ENCODE measurements at places on chromosomes 7 and 10.

- H3K36me3 ChIP-seq = no peaks in the 10 kb centered on the region
- no peak for DNase-seq
- peaks cover 64% of the 10 kb centered on the region for H3K27me3 ChIP-seq
- peaks cover 6% of the 10 kb centered on the region for H3K4me1 ChIP-seq
Observed at GRCh38 chr7:27254625-27255024, 12.0 kb downstream of the EVX1 start.

GRCh38 chr10:70289739-70290138 is 5.9 kb upstream of the NPFFR1 start:
- peaks cover 3% of the 10 kb centered on the region for H3K4me1 ChIP-seq
- no peak overlapping the region for H3K4me3 ChIP-seq
- no peak overlapping the region for H3K27ac ChIP-seq
- DNase-seq = no peak
- H3K27me3 ChIP-seq = peaks cover 36% of the 10 kb centered on the region

DNA sequence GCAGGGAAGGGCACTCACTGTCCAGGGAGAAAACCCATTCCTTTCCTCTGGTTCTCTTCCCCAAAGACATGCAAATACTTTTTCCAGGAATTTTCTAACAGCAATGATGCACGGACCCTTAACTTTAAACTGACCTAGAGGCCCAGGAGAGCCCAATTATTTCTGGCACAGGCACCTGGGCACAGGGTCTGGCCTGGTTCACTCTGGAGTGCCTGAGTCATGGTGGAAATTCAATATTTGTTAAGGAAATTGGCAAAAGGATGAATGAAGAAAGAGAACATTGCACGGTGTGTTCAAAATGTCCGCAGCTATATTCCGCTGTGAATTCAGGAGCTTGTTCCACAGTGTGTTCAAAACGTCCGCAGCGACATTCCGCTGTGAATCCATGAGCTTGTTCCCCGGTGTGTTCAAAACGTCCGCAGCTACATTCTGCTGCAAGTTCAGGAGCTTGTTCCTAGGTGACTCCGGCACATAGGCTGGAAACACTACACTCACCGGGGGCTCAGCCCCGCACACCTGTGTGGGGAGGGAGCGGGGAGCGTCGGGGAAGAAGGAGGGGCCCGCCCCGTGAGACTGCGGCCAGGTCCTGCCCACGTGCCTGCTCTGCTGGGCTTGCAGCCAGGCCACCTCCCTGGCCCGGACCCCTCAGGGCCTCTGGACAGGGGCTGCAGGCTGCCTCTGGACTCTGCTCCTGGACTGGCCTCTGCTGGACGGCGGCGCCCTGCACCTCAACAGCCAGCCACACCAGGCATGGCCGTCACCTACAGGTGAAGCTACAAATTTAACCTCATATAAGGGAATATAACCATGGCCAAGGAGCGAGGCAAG is 72.0 kb upstream of the FAM20C start:
- H3K27ac ChIP-seq = no peak overlapping the region
- H3K4me1 ChIP-seq = peaks cover 9% of the 10 kb centered on the region
- no peak overlapping the region for H3K4me3 ChIP-seq
- peaks cover 46% of the 10 kb centered on the region for H3K27me3 ChIP-seq
- no peaks in the 10 kb centered on the region for H3K36me3 ChIP-seq

DNA sequence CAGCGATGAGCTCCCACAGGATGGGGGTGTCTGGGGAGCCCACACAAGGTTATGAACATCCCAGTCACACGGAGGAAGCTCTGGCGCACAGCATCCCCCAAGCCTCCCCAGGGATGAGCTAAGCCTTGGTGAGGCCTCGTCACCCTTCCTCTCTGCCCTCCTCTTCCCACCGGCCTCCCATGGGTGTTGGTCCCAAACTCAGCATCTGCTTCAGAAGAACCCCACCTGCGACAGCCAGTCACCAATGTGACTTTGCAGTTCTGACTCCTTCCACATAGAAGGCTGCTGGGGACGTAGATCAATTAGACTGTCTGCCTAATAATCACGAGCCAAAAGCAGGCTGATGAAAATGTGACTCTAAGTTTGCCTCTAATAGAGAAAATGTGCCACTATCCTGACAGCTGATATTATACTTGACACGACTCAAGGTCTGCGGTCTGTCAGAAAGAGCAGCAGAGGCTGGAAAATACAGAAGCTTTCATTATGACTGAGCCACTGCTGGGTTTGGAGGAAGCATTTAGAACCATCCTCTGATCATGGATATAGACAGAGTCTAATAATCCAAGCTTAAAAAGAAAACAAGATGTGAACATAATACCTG is 116.0 kb upstream of the PFKP start:
- no peak overlapping the region for H3K27ac ChIP-seq
- peaks cover 23% of the 10 kb centered on the region for H3K27me3 ChIP-seq
- no peak for DNase-seq
- no peaks in the 10 kb centered on the region for H3K4me1 ChIP-seq

DNA sequence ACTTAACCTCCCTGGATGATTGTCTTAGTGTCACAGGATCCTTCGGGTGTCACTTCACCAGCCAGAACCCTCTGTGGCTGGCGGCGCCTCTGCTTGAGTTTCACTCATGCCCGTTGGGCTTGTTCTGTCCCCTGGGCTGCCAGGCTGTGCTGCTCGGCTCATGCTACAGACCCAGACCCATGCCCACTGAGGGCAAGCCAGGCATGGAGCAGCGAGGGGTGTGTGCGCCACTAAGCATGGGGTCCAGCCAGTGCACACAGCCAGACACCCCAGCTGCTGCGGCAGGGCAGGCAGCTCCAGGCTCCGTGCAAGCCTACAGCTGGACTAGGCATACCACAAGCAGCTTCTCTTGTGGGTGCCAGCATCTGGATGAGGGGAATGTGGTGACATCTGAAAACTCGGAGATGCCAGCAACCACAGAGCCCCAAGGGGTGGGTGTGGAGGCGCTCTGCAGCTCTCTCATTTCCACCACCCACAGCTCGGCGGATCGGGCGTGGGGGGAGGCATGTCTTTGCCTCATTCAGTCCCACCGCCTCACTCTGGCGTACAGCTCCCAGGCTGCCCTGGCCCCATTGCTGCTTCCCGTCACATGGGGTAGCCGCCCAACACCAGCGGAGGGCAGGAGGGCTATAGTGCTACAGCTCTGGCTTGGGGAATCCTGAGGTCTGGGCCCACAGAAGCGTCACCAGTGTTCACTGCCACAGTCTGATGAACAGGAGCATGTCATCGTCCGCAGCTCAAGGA is 269.6 kb upstream of the LRGUK start:
- no peak for DNase-seq
- no peak overlapping the region for H3K27ac ChIP-seq
- H3K27me3 ChIP-seq = no peaks in the 10 kb centered on the region
- H3K36me3 ChIP-seq = no peaks in the 10 kb centered on the region
- no peak overlapping the region for H3K4me3 ChIP-seq

GRCh38 chr7:108286290-108286904 is 156.2 kb upstream of the LAMB4 start:
- no peaks in the 10 kb centered on the region for H3K27me3 ChIP-seq
- no peaks in the 10 kb centered on the region for H3K36me3 ChIP-seq
- peaks cover 16% of the 10 kb centered on the region for H3K4me1 ChIP-seq
- H3K4me3 ChIP-seq = no peak overlapping the region
- no peak for DNase-seq
